RCC 7860 (cell line): ENCODE measurements at places on chromosomes 6 and 20.

- no peak for DNase-seq
Observed at GRCh38 chr20:54203281-54203680, 4.6 kb upstream of the PFDN4 start.

DNA sequence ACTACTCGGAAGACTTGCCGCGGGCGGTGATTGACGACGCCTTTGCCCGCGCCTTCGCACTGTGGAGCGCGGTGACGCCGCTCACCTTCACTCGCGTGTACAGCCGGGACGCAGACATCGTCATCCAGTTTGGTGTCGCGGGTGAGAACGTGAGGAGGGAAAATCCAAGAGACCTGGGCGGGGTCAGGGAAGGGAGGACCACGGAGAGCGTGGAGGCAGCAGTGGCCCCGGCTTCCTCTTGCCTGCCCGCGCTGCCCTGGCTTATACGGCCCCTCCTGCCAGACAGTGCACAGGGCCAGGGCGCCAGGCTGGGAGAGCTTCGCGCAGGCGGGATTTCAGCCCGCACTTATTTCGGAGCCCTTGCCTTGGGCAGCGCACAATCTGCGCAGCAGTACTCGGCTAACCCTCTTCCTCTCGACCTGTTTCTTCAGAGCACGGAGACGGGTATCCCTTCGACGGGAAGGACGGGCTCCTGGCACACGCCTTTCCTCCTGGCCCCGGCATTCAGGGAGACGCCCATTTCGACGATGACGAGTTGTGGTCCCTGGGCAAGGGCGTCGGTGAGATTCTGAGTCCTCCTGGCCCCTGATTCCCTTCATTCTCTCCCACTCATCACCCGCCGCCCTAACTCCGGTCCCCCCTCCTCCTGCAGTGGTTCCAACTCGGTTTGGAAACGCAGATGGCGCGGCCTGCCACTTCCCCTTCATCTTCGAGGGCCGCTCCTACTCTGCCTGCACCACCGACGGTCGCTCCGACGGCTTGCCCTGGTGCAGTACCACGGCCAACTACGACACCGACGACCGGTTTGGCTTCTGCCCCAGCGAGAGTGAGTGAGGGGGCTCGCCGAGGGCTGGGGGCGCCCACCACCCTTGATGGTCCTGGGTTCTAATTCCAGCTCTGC is 2.0 kb downstream of the MMP9 start:
- no peak for DNase-seq

DNA sequence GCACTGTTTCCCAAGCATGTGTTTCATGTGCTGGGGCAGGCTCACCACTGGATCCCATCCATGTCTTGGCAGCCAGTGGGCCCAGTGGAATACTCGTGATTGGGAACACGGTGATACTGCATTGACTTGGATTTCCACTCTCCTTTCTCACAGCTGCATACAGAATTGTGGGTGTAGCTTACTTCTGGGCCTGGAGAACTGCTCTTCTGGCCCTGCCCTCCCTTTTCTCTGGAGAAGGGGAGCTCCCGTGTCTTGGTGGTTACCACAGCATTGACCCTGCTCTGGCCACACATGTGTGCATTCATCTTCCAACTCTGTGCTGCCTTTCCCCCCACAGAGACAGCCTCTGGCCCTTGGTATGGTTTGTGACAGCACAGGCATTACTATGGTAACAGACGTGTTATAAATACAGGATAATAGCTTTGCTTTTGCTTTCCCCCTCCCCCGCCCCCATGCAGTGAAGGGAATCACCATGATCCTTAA is 21.6 kb downstream of the SOBP start:
- DNase-seq = no peak

- no peak for DNase-seq
Observed at GRCh38 chr6:149166747-149167146, 150.8 kb upstream of the TAB2 start.

DNA sequence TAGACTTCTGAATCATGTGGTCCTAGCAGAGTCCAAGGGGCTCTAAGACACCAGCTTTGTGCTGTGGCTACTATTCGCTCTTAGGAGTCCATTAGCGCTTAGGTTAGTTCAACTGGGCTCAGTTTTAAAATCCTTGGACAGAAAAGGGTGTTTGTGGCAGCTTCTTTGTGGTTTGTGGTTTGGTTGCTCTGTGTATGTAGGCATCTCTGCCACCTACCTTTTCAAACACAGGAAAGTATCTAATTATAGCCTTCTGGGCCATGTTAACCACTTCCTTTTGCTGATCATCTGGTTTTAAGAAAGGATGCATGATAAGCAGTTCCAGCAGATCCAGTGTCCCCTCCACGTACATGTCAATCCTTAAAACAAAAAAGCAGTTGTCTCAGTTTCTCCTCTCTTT is 10.8 kb downstream of the GSTA4 start:
- DNase-seq = peak; percentile 54

- DNase-seq = peak; percentile 77
Observed at GRCh38 chr6:90285611-90286381, 10.8 kb downstream of the BACH2 start.

DNA sequence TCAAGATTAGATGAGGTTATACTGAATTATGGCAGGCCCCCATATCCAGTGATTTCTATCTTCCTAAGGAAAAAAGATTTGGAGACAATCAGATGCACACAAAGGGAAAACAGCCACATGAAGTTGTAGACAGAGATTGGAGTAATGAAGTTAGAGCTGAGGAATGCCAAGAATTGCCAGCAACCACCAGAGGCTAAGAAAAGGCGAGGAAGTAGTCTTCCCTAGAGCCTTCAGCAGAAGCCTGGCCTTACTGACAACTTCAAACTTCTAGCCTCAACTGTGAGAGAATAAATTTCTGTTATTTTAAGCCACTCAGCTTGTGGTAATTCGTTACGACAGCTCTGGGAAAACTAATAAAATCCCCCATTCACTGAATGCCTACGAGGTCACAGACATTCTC is 473.9 kb downstream of the COL12A1 start:
- DNase-seq = no peak

DNA sequence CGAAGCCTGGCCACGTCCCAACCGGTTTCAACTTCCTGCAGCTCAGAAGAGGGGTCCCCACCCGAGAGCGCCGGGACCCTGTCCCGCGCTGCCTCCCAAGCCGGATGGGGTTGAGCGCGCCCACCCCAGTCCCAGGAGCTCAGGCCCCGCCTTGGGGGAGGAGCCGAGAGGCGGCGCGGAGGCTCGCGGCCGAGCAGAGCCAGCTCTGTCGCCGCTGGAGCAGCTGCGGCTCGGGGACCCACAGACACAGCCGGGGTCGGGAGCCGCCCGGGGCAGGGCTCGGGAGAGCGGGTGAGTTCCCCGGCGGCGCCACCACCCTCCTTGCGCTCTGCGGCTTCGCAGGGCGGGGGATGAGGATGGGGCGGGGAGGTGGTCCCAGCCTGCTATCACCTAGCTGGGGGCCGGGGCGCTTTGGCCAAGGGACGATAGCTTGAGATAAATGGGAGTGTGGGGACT is at the start of gene PPP1R16B:
PPP1R16B (plus strand) TSS at position 196 of the 456 bp plus-strand sequence. CDS start 30,229 bp downstream, outside the sequence.
- no peak for DNase-seq

DNA sequence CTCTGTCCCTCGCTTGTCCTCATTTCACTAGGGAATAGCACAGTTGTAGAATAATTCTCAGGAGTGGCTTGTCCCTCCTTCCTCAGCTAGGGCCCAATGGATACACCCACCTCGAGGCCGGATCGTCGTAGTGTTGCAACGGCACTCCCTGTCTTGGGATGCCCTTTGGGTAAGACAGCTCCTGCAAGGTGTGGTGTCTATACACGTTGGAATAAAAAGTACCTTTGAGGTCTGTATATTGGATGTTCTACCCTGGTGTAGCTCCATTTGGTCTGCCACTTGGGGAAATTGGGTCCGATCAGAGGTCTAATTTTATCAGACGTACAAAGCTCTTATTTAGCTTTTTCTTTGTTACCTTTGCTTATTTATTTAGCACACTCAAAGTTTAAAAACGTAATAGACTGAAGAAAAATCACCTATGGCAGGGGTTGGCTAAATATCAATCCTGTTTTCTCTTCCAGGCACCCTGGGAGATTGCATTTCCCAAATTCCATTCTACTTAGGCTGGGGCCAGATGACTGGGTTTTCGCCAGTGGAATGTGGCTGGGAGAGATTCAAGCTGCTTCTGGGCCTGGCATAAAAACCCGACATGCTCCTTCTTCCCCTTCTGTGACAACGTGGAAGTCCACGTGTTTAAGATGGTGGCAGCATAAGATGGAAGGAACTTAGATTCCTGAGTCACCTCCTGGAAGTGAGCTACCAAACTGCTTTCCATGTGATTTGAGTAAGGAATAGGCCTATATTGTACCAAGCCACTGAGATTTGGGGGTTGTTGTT is 82.3 kb upstream of the CD83 start:
- DNase-seq = peak; percentile 64

GRCh38 chr6:49551078-49551865 is 804 bp downstream of the C6orf141 start:
- no peak for DNase-seq

DNA sequence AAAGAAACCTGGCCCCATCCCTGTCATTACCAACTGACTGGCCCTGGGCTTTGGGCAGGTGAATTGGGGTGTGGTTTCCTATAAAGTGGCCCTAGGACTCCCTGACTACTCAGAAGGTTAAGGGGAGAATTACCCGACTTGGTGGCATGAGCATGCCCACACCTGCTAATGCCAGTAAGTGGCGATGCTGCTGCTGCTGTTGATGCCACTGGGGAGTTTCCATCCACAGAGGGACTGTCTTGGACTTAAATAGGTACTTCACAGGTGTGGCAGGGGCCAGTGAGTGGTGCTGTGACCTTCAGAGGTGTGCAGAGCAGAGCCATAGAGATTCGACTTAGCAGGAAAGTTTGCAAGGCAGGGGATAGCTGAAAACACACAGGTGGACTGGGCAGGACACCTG is 32.6 kb upstream of the MDFI start:
- DNase-seq = no peak

DNA sequence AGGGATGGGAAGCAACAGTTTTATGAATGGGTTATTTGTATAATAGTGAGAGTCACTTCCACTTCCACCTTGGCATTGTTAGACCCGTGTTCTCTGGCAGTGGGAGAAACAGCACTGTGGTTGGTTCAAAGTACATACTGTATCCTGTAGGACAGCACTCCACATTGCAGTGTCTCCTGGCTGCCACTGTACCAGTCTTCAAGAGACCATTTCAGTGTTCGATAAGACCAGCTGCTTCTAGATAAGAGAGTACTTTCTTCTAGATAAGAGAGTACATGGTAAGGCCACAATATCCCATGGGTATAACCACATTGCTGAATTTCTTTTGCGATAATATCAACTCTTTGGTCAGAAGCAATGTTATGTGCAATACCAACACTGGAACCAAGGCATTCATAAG is 28.8 kb downstream of the FITM2 start:
- DNase-seq = no peak

DNA sequence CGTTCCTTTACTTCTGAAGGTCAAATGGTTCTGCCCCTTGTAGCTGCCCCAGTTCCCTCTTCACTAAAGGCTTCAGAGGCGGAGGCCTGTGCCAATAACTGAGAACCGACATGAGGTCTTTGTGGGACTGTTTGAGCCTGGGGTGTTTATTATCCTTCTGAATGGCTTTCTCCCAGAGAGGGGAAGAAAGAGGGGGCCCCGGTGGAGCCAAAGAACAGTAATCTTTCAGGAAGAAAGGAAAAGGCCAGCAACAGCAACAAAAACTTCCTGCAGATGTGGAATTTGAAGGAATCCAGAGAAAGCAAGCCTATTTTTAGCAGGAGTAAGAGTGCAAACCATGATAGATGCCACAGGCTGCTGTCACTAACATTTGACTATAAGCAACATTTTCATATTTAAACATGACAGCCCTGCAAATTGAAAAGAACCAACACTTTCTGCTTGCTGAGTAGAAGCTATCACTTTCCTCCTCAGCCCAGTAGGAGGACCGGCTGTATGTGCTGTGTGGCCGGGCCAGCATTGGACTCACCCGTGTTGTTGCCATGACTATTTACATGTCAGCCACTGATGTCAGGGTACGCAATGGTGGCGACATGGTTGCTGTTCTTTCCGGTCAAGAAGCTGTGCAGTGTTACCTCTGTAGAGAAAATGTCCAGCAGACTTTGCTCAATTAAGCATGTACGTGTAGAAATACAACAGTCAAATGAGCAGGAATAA is 121.3 kb downstream of the SOBP start:
- no peak for DNase-seq

- no peak for DNase-seq
Observed at GRCh38 chr6:122717350-122717749, 62.2 kb upstream of the FABP7 start.

- DNase-seq = no peak
Observed at GRCh38 chr6:149190224-149190831, 127.2 kb upstream of the TAB2 start.

DNA sequence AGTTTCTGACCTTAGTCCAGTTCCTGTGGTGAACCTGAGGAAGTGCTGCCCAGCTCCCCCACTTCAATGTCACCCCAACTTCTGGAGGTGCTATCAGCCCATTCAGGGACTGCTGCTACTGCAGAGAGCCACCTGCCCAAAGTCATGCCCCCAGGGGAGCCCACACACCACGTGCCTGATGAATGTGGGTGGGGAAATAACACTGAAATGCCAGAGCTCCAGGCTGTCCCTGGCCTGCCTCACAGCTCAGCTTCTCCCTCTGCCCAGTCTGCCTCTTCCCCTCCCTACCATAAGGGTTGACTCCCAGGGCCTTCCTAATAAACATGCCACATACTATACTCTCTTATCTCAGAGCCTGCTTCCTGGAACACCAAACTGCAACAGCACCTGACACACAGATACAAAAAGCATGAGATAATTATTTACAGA is 276.4 kb upstream of the MOCS1 start:
- DNase-seq = no peak

DNA sequence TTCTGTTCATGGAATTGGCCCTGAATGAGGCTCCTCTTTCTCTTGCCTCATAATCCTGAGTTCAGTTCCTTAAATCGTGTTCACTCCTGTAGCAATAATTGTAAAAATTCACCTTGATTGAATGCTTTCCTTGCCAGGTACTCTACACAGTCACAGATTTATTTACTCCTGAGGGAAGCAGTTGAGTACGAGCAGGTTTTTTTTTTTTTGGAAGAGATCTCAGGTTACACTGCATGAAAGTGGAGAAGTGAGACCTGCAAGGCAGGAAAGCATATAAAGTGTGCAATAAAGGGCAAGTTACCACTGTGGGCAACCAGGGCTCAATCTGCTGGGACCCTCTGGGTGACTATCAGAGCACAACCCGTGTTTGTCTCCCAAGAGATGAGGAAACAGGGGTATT is 93.0 kb upstream of the DOK5 start:
- DNase-seq = no peak

GRCh38 chr20:43988867-43989266 is 74.2 kb downstream of the TOX2 start:
- no peak for DNase-seq

DNA sequence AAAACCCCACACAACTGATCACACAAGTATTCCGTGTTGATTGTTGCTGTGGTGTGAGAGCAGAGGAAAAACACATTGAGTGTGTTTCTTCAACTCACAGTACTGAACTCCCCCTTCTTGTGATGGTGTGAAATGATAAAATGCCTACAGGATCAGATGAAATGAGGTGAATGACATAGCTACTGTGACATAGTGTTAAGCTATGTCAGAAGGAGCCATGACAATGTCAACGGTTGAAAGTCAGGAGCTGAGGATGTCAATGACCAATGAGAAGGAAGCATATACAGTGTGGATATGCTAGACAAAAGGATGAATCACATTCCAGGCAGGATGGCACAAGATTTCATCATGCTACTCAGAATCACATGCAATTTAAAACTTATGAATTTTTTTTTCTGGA is 38.8 kb downstream of the WASF1 start:
- peak; percentile 50 for DNase-seq

- DNase-seq = peak; percentile 85
Observed at GRCh38 chr6:33672808-33673207, 38.7 kb downstream of the UQCC2 start.
